ENCODE measurements at places on chromosomes 16 and 17.

DNA sequence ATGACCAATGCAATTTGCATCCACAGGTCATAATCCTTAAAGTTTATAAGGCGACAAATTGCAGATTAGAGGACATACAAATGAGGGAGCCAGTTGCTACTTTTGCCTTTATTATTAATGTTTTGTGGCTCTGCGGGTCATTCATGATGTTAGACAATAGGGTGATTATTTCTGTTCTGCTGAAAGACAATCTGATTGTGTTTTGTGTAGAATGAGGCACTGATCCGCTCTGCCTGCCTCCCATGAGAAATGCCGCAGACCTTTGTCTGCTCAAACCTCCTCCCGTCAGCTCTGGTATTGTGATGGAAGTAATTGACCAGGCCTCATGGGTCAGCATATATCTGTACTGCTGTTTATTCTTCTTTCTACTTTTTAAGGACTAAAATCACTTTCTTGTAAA lies 224.9 kb downstream of the PRKCA start:
- DNase-seq, result no peak

GRCh38 chr17:47252209-47252608 lies 1.4 kb upstream of the ITGB3 start:
- DNase-seq, result no peak

GRCh38 chr17:49971848-49972485 lies 3.0 kb downstream of the DLX4 start:
- no peak for DNase-seq

DNA sequence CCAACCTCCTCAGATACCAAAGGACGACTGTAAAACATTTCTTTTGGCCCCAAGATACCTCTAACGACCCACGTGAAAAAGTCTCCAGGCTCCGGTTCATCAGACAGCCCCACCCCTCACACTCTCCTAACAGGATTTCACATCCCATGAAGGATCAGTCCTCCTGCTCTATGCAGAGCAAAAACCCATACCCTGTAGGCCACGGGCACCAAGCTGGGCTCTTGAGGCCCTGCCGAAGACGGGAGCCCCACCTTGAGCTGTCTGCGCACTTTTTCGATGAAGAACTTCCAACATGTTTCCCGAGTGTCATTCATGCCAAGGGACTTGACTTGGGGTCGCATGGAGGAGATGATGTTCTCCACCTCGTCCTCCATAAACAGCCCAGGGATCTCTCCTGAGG lies 89.9 kb downstream of the PGS1 start:
- no peak for DNase-seq

All from urinary bladder (tissue), 4 donors.